NCI-H345 (cell line): ENCODE measurements at places on chromosomes 7 and 10.

DNA sequence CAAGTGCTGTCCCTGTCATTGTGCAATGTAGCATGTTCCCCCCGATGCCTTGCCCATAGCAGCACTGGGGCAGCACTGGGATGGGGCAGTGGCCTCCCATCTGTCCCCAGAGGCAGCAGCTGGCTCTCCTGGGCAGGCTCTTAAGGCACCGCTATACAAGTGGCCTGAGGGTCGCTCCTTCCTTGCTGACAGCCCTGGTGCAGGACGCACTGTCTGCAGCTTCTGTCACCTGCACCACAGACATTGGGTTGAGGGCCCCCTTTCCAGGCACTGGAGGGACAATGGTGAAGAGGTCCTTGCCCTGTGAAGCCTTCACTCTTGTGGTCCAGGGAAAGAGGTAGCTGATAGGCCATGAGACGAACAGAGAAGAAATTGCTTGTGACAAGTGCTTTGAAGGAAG, 10.6 kb downstream of the CPSF4 start:
- no peak for DNase-seq

DNA sequence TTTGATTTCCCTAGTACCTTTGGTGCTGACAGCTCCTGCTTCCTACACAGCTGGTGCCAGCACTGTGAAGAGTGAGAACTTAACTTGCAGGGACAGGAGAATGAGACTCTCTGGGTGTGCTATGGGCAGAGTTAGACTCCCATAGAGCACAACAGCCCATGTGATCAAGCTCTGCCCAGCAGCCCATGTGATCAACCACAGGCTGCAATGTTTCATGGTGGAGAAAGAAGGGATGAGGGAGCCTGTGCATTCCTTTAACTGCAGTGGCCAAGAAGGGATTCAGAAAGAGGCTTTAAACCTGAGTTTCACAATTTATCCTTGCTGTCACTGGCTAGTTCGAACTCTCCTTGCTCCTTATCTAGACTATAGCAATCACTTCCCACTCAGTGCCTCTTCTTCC, 10.0 kb upstream of the MEST start:
- no peak for DNase-seq

GRCh38 chr10:75347186-75347585, 54.4 kb downstream of the ZNF503 start:
- DNase-seq: no peak

GRCh38 chr10:86261941-86262687, 104.5 kb downstream of the GRID1 start:
- DNase-seq: peak; percentile 31

- DNase-seq: no peak
These were observed 299.2 kb downstream of the CCDC3 start for GRCh38 chr10:12702215-12702770.

GRCh38 chr7:3710531-3710930, 409.5 kb downstream of the SDK1 start:
- no peak for DNase-seq

DNA sequence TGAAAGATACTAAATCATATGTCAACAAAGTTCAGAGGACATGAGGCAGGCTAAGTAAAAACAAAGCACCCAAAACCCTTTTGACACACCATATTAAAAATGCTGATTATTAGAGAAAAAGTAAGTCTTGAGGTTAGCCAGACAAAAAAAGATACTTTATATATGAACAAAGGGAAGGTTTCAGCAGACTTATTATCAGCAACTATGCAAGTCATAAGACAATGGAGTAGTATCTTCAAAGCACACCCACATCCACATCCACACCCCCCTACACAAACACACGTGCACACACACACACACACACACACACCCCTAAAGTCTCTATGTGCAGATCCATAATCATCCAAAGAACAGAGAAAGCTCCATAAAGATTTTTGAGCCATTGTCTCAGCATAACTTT, 1373.9 kb upstream of the CELF2 start:
- no peak for DNase-seq

- no peak for DNase-seq
These were observed 390.3 kb upstream of the GALNT17 start for GRCh38 chr7:70741666-70742065.

GRCh38 chr7:143171697-143172096, 11.5 kb upstream of the TAS2R39 start:
- no peak for DNase-seq

GRCh38 chr7:134966691-134967090, 19.6 kb upstream of the AGBL3 start:
- DNase-seq: peak; percentile 40

GRCh38 chr10:126124668-126125349, 228.4 kb downstream of the FANK1 start:
- DNase-seq: no peak

GRCh38 chr7:125663961-125664360, 734.3 kb upstream of the POT1 start:
- DNase-seq: no peak

DNA sequence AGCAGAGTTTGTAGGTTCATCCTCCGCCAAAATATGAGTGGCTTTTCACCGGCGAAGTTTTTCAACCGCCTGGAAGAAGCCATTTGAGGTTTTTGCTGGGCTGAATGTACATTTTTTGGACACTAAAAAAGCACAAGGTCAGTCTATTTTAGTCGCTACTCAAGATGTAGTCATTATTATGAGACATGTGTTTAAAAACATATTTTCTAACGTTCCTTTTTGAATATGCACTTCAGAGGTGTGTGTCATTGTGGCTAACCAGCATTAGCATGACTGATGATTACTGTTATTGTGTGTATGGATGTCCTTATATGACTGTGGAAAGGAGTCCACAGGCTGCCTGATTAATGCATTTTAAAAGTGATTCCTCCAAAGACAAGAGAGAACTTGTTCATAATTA, 605.4 kb downstream of the INHBA start:
- DNase-seq: no peak

GRCh38 chr7:94452239-94452638, 57.4 kb upstream of the CASD1 start:
- peak; percentile 77 for DNase-seq

GRCh38 chr10:22609251-22609650, 105.1 kb downstream of the PIP4K2A start:
- no peak for DNase-seq

DNA sequence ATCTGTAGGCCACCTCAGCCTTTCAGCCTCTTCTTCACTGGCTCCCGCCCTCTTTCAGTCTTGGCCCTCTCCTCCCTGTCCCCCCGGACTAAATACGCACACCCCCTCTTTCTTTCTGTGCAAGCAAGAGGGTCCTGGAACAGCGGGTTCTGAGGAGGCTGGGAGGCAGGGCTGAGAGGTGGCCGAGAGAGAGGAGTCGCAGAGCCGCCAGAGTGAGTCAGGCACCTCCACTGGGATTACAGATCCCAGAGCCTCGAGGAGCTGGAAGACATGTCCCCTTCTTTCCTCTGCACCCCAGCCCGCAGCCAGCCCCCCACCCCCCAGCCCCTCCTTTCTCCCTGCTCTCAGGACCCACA, 182 bp downstream of the CCDC136 start:
- DNase-seq: no peak

DNA sequence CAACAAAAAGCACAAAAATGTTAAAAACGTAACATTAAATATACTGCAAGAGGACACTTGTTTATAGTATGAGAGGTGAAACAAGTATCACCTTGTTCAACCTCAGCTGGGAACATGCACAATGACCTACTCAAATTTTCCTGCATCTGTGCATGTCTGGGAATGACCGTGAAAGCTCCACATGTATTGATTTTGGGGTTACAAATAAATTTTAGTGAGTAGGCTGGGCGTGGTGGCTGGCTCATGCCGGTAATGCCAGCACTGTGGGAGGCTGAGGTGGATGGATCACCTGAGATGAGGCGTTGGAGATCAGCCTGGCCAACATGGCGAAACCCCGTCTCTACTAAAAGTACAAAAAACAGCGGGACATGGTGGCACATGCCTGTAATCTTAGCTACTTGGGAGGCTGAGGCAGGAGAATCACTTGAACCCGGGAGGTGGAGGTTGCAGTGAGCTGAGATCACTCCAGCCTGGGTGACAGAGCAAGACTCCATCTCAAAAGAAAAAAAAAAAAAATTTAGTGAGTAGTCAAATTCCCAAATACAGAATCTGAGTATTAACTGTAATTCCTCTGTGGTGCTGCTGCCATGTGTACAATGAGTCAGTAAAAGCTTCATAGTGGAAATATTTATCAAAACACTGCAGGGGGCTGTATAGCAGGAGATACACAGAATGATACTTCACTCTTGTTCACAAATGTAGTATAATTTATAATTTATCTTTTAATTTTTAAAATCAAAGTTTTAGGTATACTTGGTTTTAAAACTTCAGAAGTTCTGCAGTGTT, 41.1 kb downstream of the SUGCT start:
- no peak for DNase-seq

GRCh38 chr7:17411922-17412321, 113.5 kb downstream of the AHR start:
- no peak for DNase-seq

DNA sequence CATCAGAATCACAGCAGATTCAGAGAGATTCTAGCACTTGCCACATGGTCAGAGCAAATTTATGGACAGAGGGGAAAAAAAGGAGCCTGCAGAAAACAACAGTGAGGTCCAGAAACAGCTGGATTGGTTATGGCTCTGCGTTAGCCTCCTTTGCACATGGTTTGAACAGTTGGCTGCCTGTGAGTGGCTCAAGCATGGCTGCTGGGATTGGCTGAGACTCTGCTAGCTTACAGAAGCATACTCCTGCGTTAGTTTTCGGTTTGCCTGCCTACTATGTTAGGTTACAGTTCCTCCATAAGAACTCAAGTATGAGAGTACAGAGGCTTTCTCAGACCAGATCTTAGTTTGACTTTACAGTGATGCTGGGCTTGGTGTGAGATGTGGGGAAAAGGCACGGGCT, 80.7 kb upstream of the WDR11 start:
- DNase-seq: no peak

- no peak for DNase-seq
These were observed 390.0 kb downstream of the DNAJB6 start for GRCh38 chr7:157726764-157727163.

GRCh38 chr7:19772841-19773760, at the start of gene TMEM196:
Gene TMEM196 (minus strand): TSS chr7:19773617. CDS start chr7:19772696, 921 bp downstream.
- DNase-seq: peak; percentile 50

- DNase-seq: no peak
These were observed 108.6 kb downstream of the PPP1R3A start for GRCh38 chr7:113810080-113810744.

- no peak for DNase-seq
These were observed 37.6 kb upstream of the BNIP3 start for GRCh38 chr10:132019366-132019765.

GRCh38 chr10:30437031-30437841, 3.3 kb downstream of the MAP3K8 start:
- no peak for DNase-seq

DNA sequence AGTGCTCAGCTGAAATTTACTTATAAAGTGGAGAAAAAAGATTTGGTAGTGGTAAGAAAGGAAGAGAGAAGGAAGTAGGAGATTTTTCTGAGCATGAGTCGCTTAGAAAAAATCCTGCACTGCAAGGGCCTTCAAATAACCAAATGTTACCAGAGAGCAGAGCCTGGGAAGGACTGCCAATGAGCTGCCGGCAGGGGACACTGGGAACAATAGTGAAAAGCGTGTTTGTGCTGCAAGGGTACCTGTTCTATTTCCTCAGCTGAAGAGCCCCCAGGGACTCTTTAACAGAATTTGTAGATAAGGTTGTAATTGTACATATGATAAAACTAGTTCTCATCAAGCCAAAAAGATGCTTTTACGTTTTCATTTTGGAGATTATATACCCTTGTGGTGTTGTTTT, 696.3 kb upstream of the C7orf33 start:
- peak; percentile 37 for DNase-seq

DNA sequence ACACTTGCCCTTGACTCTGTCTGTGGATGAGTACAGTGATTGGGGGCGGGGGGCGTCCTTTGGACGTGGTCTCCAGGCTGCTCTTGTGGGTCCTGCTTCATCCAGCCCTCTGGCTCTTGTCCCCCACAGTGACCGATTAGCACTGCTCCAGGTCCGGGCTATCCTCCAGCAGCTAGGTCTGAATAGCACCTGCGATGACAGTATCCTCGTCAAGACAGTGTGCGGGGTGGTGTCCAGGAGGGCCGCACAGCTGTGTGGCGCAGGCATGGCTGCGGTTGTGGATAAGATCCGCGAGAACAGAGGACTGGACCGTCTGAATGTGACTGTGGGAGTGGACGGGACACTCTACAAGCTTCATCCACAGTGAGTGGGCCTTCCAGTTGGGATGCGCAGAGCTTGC, 18.3 kb downstream of the TACR2 start:
- DNase-seq: no peak

GRCh38 chr10:61760943-61761824, 98.5 kb downstream of the CABCOCO1 start:
- DNase-seq: no peak

- no peak for DNase-seq
These were observed 74.5 kb downstream of the OAT start for GRCh38 chr10:124344266-124344590.

DNA sequence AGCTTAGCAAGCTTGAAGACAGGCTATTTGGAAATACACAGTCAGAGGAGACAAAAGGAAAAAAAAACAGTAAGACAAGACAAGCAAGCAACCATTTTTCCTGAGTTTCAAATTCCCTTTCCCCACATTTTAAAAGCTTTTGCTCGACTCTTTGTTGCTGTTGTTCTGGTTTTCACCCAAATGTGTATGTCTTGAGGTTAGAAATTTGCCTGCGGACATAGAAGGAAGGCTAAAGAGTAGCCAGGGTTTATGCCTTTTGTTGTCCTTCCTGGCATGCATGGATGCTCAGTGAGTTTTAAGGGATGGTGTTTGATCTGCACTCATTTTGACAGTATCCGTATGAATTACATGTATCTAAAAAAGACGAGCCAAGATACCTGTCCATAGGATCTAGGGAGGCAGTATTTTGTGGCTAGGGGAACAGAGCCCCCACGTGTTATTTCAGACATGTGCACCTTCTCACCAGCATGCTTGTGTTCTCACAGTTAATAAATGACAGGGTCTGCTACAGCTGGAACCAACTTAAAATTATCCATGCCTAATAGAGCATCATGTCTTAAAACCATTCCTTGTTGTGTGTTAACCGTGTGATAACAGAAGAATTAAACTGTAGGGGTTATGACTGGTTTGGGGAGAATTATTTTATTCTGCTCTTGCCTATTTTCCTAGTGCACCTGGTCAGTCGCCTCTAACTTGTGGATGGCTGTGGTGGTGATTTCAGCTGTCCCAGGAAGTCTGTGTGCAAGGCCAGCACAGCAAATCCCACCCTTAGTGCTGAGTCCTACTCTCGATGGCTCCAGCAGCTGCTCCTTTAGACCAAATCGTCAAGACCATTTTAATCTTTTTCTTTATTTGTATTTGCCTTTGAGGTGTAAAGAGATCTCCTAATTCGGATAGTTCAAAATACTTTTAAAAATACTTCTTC, 9.1 kb downstream of the WIPF3 start:
- DNase-seq: no peak

DNA sequence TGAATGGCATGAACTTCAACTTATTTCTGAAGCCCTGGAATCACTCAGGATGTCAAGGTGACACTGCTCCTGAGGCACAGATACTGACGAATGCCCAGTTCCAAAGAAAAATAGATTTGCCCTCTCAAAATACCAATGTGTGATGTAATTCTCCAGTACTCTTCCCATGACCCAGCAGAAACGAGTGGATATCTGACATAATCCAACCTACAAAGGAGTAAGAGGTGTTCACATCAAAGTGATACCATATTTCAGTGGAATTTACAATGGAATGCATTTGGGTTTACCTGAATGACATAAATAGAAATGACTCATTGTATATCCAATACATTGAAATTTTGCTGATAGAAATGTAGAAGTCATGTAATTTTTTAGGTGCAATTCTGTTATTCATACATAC, 120.9 kb upstream of the ADAM12 start:
- DNase-seq: no peak

GRCh38 chr10:3811291-3811870, 26.4 kb upstream of the KLF6 start:
- DNase-seq: no peak
